Cerebellar nuclear complex (tissue), 1 donor: ENCODE measurements at places on chromosomes 11 and 22.

DNA sequence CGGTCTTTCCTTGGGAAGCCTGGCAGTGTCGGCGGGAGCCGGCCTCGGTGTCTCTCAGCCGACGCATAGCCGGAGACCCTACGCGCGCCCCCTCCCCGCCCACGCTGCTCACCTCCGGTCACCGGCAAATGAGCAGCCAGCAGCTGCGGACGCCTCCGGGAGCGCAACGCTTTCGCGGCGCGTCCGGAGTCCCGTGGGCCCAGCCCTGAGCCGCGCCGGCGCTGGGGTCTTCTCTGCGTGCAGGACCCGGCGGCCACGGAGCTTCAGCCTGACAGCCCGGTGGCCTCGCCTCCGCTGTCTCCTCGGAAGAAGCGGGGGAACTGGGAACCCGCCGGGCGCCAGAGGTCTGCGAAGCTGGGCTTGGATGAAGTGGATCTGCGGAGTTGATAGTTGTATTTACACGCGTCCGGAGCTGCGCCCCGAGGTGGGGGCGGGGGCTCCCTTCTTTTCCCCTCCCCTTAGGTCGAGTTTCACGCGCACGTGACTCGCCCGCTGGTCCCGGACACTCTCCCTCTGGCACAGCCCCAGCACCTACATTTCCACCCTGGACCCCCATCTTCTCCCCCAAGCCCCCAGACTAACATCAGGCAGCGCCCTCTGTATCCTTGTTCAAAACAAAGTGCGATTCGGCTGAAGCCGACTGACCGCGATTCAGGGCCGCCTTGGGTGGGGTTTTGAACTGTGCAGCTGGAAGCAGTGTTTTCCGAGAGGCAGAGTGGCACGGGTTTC is at the start of gene SLC43A1:
Gene SLC43A1 (minus strand): TSS at position 371 of the 729 bp plus-strand sequence. CDS start 1,591 bp downstream, outside the sequence.
- no peak for DNase-seq

DNA sequence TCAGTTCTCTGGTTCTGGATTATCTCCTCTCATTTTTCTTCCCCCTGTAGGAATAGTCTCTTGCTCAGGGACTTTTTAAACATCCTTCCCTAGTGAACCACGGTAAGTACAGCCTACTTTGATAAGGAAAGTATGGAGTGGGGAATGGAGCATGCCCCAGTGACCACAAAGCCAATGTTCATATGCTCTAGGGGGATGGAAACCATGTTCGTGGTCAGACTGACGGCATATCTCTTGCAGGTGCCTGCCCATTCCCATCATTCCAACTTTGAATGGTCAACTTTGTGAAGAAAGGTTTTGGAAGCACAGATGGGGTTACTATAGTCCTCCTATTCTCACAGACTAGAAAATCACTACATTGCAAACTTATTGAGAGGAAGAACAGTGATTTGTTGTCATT is 332.5 kb upstream of the NCAM1 start:
- DNase-seq: no peak

- DNase-seq: no peak
These were observed 42.0 kb downstream of the OR4D9 start for GRCh38 chr11:59553323-59553722.

- DNase-seq: no peak
These were observed 26.2 kb upstream of the TP53AIP1 start for GRCh38 chr11:128968916-128969315.

DNA sequence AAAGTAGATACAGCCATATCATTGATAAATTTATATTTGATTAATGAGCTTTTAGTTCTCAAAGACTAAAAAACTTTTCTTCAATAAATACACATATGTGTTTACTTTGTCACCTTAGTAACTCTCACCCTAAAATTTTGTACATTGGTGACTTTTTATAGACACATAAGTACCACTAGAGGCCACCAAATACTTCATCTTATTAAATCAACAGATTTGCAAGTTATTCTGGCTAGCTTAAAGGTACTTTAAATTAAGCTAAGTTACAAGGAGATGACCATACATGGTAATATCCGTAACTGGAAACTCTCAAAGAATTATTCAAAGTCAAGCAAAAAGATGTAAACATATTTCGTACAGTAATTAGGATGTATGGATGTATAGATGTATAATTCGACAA is 112.2 kb downstream of the SBF2 start:
- no peak for DNase-seq

DNA sequence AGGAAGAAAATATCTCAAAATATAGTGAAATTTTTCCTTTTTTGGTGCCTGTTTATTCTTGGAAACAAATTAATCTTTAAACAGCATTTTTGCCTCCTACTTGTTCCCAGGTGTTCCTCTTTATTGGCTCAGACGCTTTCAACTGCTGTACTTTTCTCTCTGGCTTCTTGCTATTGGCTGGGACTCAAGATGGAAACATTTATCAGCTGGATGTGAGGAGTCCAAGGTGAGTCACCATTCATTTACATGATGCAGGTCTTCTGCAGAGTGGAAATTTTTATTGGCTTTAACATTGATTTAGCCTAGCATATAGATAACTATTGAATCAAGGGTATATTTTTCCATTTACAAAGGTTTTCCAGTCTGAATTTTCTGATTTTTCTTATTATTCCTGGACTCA is 34.4 kb upstream of the DNAJB13 start:
- DNase-seq: no peak

DNA sequence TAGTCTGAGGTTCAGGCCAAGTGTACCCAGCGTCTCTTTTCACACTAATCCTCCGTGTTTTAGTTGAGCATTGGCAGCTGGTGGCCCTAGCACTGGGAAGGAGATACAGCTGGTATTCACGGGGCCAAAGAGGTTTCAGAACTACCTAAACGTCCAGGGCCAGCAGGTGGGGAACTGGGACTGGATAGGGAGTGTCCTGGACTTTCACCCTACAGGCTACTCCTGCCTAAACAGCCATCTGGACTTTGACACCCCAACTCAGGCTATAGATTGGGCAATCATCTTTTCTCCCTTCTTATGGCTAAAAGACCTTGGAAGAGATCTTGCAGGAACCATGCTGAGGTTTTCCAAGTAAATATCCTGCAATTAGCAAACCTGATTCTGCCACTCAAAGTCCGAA is 2.8 kb downstream of the SPON1 start:
- DNase-seq: no peak

DNA sequence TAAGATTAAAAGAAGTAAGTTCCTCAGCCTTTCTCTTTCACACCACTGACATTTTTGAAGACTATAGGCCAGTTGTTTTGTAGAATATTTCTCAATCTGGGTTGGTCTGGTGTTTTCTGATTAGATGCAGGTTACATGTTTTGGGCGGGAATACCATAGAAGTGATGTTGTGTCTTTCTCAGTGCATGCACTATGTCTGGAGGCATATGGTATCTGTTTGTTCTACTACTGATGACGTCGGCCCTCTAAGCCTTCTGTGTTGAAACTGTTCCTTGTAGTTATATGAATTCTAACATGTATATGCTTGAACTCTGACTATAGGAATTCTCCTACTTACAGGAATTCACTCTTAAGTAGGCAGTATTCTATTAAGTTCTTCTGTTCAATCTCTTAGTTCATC is 21.6 kb downstream of the ZFTA start:
- no peak for DNase-seq

- DNase-seq: no peak
These were observed 1734.4 kb downstream of the LRRC4C start for GRCh38 chr11:39725081-39725480.

GRCh38 chr11:12207384-12208150 is 97.2 kb downstream of the MICAL2 start:
- no peak for DNase-seq

DNA sequence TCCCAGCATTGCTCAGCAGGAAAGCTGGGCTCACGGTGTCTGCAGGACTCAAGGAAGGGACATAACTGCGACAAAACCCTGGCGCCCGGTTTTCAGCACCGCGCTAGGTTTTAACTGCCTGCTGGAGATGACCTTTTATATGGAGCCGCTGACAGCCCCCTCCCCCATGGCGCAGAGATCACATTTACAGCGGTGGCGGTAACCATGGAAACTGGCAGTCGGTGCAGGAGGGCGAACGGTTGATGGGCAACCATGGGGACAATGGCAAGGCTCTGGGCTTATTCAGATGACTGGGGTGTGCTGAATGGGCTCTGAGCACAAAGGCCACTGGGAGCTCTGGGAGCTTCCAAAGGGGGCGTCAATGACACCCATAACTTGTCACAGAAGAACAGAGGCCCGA is 37.2 kb downstream of the CELSR1 start:
- no peak for DNase-seq

- no peak for DNase-seq
These were observed 60.1 kb downstream of the DCUN1D5 start for GRCh38 chr11:103031834-103032233.

DNA sequence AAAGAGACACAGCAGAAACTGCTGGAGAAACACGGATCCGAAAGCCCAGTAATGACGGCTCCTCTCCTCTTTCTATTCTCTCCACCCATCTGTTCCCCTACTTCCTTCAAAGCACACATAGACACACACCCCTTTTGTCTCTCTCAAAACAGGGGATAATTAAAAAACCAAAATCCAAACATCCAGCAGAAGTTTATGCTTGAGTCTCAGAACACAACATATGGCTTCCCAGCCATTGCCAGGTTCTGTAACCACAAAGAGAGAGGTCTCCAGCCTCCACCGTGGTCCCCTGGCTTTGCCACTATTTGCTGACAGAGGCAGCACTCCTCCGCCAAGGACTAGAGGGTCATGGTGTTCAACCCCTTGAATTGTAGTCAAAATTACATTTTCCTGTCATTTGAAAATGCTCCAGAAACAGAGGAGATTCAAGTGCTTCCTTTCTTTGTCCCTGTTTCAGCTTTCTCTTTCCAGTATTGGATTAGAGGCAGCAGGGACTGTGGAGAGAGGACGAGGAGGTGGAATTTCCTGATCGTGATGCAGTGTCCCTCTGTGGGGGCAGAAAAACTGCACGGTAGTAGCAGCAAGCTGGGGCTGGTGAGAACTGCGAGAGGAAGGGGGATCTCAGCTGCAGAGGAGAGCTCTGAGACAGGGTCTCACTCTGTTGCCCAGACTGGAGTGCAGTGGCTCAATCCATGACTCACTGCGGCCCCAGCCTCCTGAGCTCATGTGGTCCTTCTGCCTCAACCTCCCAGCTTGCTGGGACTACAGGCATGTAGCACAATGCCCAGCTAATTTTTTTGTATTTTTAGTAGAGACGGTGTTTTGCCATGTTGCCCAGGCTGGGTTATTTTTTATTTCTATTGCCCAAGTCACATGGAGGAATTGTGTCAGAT is 60.3 kb downstream of the UBASH3B start:
- DNase-seq: no peak

GRCh38 chr11:118151431-118151830 is 1.2 kb downstream of the SCN4B start:
- no peak for DNase-seq

DNA sequence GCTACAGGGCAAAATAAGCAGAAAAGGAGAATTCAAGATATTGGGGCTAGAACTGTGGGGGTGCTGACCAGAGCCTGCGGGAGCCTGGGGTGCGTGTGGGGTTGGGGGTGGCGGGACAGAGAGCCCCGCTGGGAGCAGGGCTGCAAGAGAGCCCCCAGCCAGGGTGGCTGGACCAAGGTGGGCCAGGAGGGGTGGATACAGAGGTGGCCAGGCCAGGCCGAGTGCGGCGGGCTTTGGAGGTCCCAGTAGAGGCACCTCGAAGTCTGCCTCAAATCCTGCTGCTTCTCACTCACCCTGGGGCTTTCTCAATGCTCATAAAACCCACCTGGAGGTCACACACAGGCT is 16.9 kb upstream of the MUC5B start:
- DNase-seq: no peak

- DNase-seq: no peak
These were observed 256.5 kb downstream of the MN1 start for GRCh38 chr22:27545085-27545484.

- no peak for DNase-seq
These were observed 30.0 kb downstream of the FSHB start for GRCh38 chr11:30260813-30261212.
